ENCODE measurements at places on chromosomes 12 and 14.
A peak's percentile ranks its signal among the peaks of the same experiment; 100 is the strongest.

DNA sequence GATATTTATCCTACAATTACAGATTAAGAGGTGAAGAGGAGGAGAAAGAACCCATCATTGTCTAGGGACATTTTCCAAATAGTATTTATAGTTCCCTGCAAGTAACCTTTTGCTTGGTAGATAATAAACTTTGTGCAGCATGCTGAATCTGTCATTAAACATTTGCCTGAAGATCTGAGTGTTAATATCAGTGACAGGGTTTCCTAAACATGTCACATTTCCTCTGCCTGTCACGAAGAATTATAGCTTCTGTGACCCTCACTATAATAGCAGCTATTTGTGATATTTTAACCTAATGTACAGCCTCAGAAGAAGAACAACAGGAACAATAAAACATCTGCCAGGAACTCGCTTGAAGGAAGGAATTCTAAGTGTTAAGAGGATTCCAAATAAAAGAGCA lies 350.3 kb downstream of the GXYLT1 start:
- no peak for DNase-seq

- no peak for DNase-seq
Measured at GRCh38 chr14:105867961-105868599, 341.7 kb downstream of the TMEM121 start.

DNA sequence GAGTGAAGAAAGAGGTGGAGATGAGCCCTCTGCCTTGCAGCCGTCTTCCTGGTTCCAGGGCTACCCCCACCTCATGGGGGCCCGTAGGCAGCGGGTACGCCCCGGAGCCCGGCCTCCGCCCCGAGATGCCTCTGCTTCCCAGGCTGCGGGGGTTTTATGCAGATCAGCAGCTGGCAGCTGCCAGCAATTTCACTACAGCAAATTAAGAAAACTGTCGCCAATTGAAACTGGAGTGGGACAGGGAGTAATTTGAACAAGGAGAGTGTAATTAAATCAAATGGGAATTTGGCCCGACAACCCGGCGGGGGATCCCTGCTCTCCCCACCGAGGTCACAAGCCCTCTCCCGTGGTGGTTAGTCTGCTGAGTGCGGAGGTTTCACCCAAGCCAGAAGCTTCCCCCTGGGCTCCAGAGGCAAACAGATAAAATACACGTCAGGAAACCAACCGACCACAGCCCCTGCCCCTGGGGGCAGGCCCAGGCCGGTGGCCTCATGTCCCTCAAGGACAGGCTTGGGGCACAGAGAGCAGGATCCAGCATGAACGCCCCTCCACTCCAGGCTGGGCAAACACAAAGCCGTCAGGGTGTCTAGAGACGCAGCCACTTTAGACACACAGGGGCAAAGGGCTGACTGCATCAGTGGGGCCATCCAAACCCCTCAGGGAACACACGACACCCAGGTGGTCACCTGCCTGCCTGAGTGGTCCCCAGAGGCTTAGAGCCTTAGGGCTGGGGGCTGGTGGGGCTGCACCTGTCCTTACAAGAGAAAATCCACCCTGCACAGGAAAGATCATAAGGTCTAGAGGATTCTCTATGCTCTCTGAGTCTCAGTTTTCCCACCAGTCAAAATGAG lies 53.8 kb downstream of the TESC start:
- DNase-seq, result no peak

GRCh38 chr12:32051511-32052211 lies 55.0 kb upstream of the BICD1 start:
- DNase-seq, result peak; percentile 7

- no peak for DNase-seq
Measured at GRCh38 chr14:76924371-76925096, 98.3 kb downstream of the LRRC74A start.

DNA sequence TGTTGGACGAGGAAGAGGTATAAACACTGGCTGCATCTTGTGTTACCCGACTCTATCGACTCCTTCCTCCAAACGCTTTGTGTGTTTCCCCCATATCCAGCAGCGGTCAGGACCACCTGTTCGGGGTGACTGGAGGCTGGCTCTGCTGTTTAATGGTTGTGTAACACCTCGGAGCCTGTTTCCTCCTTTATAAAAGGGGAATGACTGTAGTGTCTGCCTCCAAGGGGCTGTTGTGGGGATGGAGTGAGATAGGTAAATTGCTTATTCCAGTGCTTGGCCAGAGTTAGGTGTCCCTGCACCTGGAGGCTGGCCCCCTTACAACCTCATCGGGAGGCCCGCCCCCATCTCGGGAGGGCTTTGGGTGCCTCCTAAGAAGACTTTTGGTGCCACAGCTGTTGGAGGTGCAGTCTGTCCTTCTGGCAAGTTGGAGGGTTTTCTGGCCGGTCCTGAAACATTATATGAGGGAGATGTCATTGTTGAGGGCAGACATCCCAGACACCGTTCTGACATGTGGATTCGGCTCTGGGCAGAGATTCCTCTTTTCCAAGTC lies 1.1 kb downstream of the MLXIP start:
- no peak for DNase-seq

- DNase-seq, result no peak
Measured at GRCh38 chr14:61110316-61111082, 129.5 kb downstream of the SLC38A6 start.

DNA sequence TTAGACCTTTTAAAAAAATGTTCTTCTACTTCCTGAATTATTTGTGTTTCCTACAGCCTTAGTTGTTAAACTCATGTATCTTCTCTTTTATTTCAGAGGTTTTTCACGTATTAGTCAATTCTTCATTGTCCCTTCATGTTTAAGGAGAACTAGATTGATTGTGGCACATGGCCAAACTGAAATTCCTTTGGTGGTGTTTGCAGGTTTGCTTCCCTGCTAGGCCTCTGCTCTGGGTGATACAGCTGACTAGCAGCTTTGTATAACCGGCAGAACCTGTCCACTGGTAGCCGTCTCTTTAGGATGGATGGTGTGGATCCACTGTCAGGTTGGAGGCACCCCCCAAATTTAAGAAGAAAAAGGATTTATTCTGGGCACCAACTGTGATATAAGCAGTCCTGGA lies 262.1 kb downstream of the FBXL14 start:
- no peak for DNase-seq

DNA sequence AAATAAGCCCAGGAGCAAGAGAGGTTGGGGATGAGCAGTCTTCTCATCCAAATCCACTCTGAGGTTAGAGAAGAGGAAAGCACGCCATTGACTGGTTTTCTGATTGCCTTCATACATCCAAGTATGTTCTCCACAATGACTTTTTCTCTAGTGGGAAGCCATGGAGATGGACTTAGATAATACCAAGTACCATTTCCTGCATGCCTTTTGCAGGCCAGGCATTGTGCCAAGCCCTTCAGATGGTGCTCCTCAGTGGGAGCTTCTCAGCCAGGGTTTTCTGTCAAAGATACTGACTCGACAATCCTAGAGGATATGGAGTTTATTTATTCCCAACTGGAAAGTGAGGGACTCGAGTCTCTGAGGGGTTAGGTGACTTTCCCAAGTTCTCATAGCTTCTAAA lies 218.0 kb downstream of the ZFP36L1 start:
- no peak for DNase-seq

DNA sequence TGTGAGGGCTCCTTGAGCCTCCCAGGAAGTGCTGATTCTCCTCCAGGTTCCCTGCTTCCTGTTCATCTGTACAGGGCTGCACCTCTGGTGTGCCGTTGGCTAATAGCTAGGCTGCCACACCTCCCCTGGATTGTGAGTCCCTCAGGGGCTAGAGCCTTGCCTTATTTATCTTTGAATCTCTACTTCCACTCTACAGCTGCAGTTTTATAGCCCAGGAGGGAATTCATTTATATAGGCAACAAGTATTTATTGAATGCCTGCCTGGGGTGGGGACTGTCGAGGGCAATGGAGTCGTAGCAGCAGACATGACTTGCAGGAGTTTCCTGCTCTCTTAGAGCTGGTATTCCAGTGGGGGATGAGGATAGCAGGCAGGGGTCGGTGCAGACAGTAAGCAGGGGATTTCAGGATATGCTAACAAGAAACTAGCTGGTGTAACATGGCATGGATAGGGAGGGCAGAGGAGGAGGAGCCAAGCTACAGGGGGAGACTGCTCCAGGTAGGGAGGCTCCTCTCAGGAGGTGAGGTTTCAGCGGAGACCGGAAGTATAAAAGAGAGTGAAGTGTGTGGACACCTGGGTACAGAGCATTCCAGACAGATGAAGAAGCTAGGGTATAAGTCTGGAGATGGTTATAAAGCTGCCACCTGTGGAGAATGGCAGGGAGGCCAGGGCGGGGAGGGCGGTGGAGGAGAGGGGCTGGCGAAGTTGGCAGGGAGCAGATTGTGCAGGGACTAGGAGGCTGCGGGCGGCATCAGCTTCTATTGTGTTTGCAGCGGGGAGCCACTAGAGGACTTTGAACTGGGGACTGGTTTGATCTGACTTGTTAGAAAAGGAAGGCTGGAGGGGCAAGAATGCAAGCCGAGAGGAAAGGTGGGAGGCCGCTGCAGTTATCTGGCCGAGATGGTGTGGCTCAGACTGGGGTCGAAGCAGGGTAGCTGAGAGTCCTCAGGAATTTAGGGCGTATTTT lies 17.2 kb downstream of the USP30 start:
- DNase-seq, result no peak

GRCh38 chr12:21710958-21711775 lies 53.5 kb upstream of the LDHB start:
- DNase-seq, result no peak

GRCh38 chr12:93087840-93088610 lies 158.9 kb upstream of the EEA1 start:
- no peak for DNase-seq

GRCh38 chr12:103401421-103401820 lies 94.3 kb downstream of the C12orf42 start:
- peak; percentile 30 for DNase-seq

- DNase-seq, result no peak
Measured at GRCh38 chr12:124359671-124360581, 65.0 kb downstream of the RFLNA start.

DNA sequence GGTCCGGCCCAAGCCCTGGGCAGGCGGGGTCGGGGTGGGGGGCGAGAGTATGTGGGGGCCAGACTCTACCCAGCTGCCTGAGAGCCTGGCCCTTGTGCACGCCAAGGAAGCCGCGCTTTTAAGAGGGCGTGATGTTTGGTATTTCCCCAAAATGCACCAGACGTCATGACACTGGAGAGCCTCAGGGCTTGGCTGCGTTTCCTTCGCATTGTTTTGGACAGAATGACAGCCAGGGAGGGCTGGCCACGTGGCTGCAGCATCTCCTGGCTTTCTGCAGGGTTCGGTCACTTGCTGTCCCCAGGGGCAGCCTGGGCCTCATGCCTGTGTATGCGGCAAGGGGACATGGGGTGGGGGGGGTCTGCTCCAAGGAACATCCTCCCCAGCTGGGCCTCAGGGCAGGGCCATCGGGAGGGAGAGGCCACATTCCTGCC lies 16.1 kb upstream of the NUDT14 start:
- no peak for DNase-seq

DNA sequence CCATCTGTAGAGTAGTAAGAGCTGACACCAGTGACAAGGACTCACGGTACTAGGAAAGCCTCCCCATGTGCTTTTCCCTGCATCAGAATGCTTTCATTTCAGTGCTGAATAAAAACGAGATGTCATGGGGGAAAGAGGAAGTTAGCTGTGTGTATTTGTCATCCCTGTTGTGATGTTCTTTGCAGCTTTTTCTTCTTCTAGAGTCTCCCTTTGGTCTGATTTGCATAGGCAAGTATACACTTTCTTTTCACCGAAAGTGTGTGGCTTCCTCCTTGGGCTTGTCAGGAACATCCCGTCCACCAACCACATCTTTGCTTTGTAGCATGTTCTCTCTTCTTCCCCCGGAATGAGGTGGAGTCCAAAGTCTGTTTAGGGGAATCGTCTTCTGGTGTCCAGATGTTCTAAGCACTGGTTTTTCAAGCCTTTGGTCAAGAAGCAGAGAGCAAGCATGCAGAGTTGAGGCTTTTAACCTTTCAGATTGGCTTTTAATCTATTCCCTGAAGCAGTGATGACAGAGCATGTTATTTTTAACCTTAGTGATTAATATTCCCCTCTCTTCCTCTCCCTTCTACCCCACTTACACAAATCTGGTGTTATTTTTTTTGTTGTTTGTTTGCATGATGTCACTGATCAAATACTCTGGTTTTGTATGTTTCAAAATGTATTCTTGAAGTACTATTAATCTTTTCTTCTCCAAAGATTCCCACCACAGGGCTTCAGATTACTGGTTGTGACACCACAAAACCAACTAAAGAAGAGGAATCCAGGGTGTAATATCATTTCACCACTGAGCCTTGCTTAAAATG lies 163.4 kb downstream of the SAMD4A start:
- no peak for DNase-seq

DNA sequence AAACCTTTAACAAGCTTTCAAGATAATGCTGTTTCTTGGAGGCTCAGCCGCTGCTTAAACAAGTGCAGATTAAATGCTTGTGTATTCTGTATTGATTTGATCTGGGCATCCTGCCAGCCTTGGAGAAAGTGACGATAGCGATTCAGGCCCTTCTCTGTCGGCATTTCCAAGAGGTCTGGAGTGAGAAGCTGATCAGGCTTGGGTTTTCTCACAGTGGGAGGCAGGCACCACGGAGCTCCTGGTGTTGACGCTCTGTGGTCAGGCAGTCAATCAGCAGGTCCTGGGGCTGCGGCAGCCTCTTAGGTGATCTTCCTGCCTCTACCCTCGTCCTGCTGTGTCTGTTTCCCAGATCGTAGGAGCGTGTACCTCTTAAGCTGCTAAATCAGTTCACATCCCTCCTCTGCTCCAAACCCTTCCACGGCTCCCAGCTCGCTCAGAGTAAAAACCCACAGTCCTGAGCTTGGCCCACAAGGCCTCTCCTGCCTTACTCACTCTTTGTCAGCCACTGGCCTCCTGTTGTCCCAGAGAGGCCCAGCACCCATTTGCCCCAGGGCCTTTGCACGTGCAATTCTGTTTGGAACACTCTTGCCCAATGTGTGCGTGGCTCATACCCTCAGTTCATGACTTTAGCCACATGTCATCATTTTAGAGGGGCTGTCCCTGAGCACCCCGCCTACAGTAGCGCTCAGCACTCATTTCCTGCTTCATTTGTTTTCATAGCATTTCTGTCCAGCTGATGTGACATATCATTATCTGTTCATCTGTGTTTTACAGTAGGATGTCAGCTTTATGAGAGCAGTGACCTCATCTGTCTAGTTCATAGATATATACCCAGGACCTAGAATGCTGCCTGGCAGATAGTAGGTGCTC lies 155.4 kb downstream of the AACS start:
- DNase-seq, result no peak

- DNase-seq, result no peak
Measured at GRCh38 chr14:69183735-69184134, 7.6 kb upstream of the EXD2 start.

DNA sequence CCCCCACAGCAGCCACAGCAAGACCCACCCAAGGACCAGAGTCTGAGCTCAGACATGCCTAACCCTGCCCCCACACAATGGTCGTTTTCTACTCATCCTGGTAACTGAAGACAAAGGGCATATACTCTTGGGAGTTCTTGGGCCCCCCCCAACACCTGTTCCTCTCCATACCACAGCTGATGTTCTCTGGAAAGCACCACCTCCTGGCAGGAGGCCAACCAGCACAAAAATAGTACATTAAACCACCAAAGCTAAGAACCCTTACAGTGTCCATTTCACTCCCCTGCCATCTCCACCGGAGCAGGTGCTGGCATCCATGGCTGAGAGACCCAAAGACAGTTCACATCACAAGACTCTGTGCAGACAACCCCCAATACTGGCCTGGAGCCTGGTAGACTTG lies 80.6 kb upstream of the DAAM1 start:
- no peak for DNase-seq

All from NCI-H460 (cell line).